ENCODE measurements at places on chromosomes 4 and X.

DNA sequence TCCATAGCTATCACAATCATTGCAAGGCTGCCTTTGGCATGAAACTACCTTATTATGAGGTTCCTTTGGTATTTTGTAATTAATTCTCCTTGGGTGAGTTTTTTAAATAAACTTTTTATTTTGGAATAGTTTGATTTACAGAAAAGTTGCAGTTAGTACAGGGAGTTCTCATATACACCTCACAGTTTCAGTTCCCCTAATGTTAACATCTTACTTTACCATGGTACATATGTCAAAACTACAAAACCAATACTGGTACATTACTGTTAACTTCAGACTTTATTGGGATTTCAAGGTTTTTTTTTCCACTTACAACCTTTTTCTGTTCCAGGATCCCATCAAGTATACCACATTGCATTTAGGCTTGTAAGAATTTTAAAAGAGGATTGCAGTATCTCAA is 52.0 kb upstream of the RGN start:
- no peak for DNase-seq

GRCh38 chrX:13651150-13651549 is 1.8 kb upstream of the TCEANC start:
- DNase-seq: no peak

DNA sequence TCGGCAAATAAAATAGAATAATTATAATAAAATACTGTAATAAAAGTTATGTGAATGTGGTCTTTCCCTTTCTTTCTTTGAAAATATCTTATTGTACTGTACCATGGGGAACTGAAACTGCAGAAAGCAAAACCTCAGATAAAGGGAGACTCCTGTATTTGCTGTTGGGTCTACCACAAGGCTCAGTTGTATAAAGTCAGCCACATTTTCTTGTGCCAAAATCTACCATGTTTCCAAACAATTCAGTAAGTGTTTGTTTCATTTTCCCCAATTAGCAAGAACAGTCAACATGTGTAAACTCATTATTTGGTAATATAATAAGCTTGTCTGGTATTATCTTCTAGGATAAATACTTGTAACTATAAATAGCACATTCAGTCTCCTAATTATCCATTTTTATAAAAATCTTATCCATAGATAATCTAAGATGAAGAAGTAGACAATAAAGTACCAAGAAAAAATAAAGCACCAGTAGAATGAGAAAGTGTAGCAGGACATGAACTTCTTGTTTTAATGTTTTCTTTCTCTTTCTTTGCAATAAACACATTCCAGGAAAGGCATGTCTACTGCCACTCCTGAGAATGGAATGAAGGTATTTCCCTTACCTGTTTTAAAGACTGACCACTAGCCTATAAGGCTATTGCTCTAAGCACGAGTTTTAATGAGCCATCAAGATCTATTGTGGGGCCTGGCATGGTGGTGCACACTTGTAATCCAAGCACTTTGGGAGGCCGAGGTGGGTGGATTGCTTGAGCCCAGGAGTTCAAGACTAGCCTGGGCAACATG is 15.0 kb upstream of the OTUD4 start:
- no peak for DNase-seq

- DNase-seq: no peak
These were observed 346.6 kb downstream of the CENPC start for GRCh38 chr4:67198727-67199126.

- DNase-seq: no peak
These were observed 130.9 kb downstream of the AFAP1 start for GRCh38 chr4:7808752-7809151.

DNA sequence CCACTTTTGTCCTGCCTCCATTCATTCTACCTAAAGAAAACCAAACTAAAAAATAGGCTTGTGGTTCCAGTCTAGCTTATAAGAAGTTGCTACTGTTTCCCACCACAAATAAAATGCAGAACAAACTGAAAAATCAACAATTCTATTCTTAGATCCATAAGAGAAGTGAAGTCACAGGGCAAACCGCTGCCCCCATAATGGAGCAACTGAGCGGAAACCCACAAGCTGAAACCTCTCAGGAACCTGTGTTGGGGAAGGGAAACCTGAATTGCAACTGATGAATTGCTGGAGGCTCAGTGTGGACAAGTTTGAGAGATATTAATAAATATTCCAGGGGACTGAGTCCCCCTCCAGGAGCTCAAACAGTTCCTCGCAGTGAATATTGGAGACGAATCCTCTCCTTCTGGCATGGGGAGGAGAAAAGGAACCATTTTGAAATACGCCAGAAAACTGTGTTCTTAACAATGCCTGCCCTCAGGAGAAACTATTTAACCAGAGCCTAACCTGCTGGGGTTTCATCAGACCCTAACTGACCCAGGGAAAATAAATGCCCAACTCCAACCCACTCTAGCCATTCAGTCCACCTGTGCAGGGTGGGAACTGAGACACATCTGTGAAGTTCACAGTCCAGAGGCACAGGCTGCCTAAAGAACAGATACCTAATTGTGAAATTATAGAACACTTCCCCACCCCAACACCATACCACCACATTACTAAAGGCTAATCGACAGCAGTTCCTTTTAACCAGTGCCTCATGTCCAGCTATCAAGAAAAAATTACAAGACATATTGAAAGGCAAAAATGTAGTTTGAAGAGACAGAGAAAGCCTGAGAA is 22.8 kb upstream of the SH3RF1 start:
- no peak for DNase-seq

- DNase-seq: no peak
These were observed 7.3 kb upstream of the CSF2RA start for GRCh38 chrX:1261285-1261684.

DNA sequence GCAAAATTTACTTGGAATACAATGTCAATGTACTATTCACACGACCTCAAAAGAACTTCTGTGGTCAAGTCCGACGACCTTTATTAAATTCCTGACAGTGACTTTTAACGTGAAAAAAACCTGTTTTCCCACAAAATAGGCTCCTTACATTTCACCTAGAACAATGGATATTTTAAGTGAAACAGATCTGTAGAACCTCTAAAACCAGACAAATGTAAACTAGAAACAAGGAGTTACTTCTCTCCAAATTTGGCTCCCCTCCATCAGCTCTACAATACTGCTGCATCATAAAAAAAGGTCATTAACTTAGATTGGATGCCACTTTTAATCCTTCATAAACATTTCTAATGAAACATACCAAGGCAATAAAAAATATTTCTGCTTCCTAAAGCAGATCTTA is 1.2 kb downstream of the NEK1 start:
- no peak for DNase-seq

- DNase-seq: no peak
These were observed 101.4 kb downstream of the PAPSS1 start for GRCh38 chr4:107618656-107619055.

DNA sequence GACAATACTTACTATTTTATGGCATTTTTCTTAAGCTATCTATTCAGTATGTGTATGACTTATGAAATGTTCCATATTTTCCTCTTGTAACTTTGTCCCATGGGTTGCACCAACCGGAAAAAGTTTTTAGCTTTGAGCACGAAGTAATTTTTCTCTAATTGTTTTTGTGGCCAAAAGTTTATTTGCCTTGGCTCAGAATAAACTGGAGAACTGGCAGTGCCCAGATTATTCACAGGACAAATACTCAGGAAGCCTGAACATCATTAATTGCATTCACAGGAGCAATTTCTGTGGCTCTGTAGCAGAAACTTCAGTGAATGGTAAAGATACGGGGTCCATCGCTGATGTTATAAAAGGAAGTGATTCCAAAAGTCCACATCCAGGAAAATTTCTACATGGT is 184.5 kb downstream of the ARHGAP10 start:
- DNase-seq: no peak

- no peak for DNase-seq
These were observed at the start of gene GRID2 for GRCh38 chr4:92303621-92304027. GRID2 (plus strand) TSS chr4:92303966.

- DNase-seq: no peak
These were observed 79.8 kb upstream of the LANCL3 start for GRCh38 chrX:37491686-37492085.

DNA sequence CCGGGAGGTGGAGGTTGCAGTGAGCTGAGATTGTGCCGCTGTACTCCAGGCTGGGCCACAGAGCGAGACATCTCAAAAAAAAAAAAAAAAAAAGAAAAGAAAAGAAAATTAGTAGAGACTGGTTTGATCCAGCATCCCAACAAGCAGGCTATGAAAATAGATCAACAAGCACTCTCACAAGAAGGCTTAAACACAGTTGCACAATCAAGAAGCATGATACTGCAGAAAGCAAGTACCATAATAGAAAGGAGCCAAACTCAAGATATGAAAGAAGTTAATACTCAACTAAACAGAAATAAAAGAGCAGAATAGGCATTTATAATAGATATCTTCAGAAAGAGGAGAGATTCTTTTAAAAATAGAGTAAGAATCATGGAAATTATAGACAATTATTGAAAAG is 10.6 kb downstream of the TLR6 start:
- DNase-seq: no peak

- DNase-seq: no peak
These were observed 182.9 kb downstream of the ZIC3 start for GRCh38 chrX:137748827-137749226.

GRCh38 chrX:125289920-125290319 is 29.8 kb upstream of the TEX13C start:
- no peak for DNase-seq

GRCh38 chr4:150849016-150849415 is 166.1 kb downstream of the LRBA start:
- no peak for DNase-seq

DNA sequence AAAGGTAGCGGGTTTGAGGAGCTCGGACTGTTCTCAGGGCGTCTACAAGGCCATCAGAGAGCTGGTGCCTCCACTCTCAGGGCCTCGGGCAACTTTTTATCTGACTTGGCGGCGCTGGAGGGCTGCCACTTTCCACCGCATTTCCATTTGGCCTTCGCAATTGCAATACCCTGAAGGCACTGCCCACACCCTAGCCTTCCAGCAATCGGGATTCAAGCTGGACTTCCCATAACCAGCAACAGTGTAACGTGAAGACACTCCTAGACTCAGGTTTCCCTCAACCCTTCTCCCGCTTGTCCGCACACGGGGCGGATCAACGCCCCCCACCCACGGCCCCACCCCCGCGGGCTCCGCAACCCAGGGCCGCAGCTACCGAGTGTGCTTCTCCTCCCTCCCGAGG is 50.2 kb upstream of the BCOR start:
- DNase-seq: no peak

- no peak for DNase-seq
These were observed 167.7 kb downstream of the DCAF12L2 start for GRCh38 chrX:125998432-125998831.

DNA sequence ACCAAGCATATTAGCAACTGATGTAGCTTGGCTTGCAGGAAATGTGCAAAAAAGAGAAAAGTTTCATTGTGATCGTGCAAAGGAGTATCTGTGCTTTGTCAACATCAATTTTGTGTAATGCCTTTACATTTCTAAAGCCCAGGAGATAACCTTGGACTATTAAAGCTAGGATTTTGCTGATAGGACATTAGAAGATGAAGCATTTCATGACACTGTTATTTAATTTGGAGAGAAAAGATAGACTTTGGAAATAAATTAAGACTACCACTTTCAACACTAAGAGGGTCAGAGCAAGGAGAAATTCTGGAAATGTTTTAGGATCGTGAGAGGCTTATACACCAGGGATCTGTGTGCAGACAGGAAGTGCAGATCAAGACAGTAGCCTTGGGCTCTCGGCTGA is 120.6 kb upstream of the MID1 start:
- no peak for DNase-seq

- DNase-seq: no peak
These were observed 144.6 kb upstream of the EDNRA start for GRCh38 chr4:147336252-147336651.

DNA sequence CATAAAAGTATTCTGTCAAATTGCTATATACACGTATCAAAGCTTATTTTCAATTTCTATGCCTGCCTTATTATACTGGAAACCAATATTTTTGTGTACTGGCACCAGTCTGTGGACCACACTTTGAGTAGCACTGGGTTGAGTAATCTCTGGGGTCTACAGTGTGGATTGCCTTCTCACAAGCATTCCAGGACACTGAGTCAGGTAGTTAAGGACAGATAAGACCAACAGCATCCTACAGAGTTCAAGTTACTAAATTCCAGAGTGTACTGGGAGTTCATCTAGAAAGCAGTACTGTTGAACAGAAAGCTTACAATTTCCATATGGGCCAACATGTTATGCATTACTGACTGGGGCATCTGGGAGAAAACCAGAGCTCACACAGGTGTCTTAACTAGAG is 61.8 kb downstream of the VMA21 start:
- no peak for DNase-seq

- no peak for DNase-seq
These were observed 440.2 kb downstream of the INPP4B start for GRCh38 chr4:142405695-142406498.

DNA sequence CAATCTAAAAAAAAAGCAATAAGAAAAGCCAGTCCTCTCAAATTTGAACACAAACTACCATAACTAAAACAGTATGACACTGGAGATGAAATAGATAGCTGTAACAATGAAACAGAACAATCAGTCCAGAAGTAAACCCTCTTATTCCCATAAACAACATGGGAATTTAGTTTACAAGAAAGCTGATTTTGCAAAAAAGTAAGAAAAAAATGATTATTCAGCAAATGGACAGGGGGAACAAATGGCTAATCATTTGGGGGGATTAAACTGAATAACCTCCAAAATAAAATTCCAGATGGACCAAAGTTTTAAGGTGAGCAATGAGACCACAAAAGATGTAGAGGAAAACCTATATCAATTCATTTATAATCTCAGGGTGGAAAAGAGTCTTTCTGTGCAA is 16.1 kb upstream of the SASH3 start:
- no peak for DNase-seq

- DNase-seq: no peak
These were observed 136.4 kb upstream of the QRFPR start for GRCh38 chr4:121517241-121517640.

DNA sequence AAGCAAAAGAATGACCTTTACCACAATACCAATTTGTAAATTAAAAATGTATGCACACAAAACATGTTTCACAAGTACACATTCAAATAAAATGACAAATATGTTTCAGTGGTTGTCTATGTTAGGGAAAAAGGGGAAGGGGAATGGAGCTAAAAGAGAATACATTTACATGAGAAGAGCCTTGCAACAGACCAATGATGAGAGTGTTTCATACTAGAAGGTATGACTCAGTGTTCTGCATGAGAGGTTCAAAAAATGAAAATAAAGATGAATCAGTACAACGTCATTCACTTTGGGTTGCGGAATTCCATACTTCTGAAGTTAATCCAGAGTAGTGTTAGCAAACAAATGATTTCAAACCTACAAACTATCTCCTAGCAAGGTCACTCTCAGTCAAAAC is 51.7 kb downstream of the RPGR start:
- no peak for DNase-seq

Data from omental fat pad (tissue), 4 donors.